NB4 (cell line): ENCODE measurements at places on chromosomes 4 and X.

DNA sequence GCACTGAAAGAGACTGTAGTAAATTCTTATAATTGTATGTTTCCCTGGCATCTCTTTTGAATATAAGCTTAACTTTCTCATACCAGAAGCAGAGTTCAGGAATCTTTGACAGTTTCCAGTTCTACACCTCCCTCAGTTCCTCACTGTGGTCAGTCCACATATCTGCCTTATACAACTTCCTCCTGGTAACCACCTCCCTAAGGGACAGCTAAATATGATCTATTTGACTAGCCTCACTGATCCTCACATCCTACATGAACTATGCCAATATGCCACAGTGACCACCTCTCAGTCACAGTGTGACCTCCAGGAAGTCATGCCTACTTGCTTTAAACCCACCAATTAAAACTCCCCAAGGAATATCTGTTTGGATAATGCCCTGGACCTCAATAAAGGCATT, 51.6 kb upstream of the HDAC8 start:
- DNase-seq: peak; percentile 15

GRCh38 chr4:68883870-68884269, 67.7 kb downstream of the UGT2A3 start:
- DNase-seq: no peak

DNA sequence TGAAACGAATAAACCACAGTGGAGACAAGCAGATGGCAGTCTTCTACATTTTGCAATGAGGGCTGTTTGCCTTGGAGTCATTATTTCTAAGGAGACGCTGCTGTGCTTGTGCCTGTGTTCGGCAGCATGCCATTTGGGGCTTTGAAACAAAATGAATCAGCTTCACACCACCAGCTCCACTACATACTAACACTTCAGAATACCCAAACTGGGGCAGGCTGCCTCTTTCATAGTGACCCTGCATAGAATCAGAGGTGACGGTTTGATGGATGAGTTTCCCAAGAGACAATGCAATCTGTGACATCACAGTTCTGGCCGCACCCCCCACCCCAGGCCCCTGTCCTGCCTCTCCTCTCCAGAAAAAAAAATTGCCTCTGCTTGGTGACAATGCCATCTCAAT, 57.1 kb upstream of the MID1 start:
- DNase-seq: no peak

GRCh38 chrX:21959362-21960051, 19.0 kb downstream of the SMS start:
- peak; percentile 50 for DNase-seq

DNA sequence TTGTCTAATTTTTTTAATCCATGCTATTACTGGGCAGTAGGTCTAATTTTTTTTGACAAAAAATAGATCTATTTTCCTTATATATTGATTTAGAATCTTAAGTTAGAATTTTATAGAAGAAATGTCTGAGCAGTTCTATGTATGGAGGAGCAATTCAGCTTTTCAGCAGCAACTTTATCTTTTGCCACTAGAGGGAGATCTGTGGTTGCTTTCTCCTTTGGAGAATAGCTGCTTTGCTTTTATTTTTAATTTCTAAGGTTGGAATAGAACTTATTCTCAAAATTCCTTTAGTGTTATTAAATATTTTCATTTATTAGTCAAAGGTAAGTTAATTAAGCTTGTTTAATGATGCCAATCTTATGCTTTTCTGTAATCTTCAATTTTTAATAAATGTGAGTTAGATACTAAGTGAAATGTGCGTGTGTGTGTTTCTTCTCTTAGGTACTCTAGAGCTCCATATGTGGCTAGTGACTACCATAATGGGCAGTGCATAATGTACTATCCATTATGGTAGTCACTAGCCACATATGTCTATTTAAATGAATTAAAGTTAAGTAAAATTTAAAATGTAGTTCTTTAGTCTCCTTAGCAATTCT, 29.3 kb downstream of the FAM199X start:
- DNase-seq: peak; percentile 13

DNA sequence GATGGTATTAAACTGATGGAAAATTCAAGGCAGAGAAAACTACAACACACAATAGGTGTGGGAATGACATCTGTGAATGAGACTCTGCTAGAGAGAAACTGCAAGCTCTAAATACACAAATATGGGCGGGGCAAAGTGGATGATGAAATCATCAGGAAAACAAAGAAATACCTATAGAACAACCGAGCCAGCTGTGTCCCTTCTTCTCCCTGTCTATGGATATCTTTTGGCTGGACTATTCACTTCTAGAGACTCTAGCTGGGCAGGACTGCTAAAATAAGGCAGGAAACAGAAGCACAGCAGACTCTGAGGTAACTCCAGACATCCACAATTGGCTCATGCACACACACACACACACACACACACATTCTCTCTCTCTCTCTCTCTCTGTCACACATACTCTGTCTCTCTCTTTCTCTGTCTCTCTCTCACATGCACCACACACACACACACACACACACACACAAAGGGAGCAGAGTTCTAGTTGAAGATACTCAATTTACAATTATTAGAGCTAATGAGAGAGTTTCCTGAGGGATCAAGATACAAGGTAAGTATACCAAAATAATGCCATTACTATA, 27.2 kb upstream of the EDNRA start:
- no peak for DNase-seq

GRCh38 chr4:43481526-43481925, 589.0 kb downstream of the GRXCR1 start:
- no peak for DNase-seq

DNA sequence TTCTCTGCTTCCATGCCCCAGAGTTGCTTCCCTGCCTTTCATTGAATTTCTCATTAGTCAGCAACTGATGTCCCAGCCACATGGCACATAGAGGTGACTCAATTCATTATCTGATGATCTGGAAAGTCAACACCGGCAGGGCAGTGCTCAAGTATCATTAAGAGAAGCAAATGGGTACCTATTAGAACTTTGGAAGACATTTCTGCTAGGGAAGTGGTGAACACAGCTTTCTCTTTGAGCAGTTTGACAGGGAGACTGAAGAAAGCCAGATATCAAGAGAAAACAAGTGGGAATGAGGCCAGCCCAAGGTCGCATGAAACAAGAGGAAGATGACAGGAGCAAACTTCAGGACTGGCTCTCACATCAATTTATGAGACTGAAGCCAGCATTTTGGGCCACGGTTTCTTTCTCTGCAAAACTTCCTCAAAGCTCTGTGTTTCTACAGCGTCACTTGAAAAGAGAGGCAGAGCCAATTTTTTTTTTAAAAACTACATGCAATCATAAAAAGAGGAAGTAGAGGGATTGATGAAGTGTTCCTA, 108.3 kb upstream of the RPS6KA3 start:
- DNase-seq: peak; percentile 62

DNA sequence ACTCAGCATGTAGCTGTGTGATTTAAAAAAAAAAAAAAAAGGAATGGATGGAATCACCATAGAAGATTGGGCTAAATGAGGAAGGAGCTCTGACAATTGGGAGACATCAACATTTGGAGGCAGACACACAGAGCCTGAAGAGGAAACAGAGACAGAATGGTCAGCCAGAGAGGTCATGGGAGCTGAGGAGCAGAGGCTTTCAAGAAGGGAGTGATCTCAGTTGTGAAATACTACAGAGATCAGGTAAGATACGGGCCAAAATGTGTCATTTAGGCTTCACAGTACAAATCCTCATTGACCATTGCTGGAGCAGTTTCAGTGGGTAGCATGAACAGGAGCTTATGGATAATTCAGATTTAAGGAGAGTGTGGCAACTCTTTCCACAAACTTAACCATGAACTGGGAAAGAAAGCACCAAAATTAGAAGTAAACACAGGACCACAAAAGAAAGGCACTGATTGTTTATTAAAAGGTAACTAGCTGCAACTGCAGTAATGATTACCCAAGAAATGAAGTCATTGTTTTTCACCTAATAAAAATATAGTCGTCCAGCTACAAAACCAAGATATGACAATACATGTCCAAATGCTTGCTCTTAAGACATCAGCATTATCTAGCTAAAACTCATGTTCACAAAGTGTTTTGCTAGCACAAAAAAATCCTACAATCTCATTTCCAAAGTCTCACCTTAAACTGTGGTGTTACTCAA, 203.2 kb downstream of the DHX15 start:
- DNase-seq: no peak

DNA sequence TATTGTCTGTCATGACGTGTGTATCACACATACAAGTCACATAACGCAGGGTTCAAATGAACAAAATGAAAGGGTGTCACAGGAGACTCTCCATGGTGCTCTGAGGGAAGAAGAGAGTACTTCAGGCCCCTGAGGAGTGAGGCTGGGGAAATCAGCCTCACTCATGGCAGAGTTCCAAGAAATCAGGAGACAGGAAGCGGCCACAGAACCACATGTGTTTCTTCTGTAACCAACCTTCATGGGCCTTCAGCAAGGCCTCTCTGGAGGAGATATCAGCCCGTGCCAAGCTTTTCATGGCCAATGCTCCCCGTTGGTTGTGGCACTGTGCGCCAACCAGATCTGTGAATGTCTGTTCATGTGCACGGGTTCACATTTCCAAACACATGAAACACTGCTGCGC, 76.0 kb downstream of the NAT8L start:
- DNase-seq: peak; percentile 62

GRCh38 chr4:53990641-53991040, 73.8 kb downstream of the CHIC2 start:
- no peak for DNase-seq

GRCh38 chr4:163621821-163622220, 127.3 kb downstream of the TMA16 start:
- no peak for DNase-seq

GRCh38 chrX:101774340-101774739, 114.7 kb upstream of the ARMCX2 start:
- DNase-seq: no peak

GRCh38 chr4:88230969-88231771, 53.2 kb downstream of the PPM1K start:
- DNase-seq: no peak

- DNase-seq: no peak
Observed at GRCh38 chr4:76981644-76982043, 32.1 kb downstream of the SEPTIN11 start.

GRCh38 chr4:67922697-67923096, 38.9 kb upstream of the TMPRSS11D start:
- no peak for DNase-seq

DNA sequence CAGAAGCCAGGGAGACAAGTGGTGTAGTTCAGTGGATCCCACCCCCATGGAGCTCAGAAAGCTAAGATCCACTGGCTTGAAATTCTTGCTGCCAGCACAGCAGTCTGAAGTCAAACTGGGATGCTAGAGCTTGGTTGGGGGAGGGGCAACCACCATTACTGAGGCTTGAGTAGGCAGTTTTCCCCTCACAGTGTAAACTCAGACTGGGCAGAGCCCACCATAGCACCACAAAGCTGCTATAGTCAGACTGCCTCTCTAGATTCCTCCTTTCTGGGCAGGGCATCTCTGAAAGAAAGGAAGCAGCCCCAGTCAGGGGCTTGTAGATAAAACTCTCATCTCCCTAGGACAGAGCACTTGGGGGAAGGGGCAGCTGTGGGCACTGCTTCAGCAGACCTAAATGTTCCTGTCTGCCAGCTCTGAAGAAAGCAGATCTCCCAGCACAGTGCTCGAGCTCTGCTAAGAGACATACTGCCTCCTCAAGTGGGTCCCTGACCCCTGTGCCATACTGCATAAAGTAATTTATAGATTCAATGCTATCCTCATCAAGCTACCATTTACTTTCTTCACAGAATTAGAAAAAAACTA, 163.2 kb downstream of the HHIP start:
- no peak for DNase-seq

DNA sequence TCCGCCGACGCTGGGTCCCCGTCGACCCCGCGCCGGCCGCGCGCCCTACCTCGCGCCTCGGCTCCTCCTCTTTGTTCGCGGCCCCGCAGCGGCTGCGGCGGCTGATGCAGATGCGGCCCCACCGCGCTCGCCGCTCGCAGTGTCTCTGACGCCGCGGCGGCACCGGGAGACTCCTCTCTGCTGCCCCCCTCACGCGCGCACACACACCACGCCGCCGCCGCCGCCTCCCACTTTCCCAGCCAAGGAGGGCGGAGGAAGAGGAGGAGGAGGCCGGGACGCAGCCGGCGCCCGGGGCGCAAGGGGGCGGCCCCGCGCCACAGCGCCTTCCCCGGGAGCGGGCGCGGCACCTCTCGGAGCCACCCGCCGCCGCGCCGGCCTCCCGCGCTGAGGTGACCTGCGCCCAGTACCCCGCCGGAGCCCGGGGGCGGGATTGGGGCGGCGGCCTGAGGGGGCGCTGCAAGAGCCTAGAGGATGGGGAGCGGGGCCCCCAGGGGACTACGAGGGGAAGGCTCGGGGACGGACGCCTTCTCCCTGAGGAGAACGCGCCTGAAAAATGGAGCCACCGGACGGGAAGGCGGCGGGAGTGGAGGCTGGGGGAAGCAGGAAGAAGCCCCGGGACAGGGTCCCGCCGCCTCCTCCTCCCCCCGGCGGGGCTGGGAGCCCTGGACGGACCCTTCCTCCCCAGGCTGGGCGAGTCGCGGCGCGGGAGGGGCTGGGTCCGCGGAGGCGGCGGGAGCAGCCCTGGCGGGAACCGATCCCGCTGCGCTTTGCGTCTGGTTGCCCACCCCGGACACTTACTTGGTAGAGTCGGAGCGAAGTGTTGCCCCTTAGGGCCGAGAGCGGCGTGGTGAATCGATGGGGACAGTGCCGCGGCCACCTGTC, at the start of gene SH3RF1:
TSS of gene SH3RF1 (minus strand) at position 147 of the 882 bp plus-strand sequence. CDS start 1,744 bp downstream, outside the sequence.
- peak; percentile 74 for DNase-seq

DNA sequence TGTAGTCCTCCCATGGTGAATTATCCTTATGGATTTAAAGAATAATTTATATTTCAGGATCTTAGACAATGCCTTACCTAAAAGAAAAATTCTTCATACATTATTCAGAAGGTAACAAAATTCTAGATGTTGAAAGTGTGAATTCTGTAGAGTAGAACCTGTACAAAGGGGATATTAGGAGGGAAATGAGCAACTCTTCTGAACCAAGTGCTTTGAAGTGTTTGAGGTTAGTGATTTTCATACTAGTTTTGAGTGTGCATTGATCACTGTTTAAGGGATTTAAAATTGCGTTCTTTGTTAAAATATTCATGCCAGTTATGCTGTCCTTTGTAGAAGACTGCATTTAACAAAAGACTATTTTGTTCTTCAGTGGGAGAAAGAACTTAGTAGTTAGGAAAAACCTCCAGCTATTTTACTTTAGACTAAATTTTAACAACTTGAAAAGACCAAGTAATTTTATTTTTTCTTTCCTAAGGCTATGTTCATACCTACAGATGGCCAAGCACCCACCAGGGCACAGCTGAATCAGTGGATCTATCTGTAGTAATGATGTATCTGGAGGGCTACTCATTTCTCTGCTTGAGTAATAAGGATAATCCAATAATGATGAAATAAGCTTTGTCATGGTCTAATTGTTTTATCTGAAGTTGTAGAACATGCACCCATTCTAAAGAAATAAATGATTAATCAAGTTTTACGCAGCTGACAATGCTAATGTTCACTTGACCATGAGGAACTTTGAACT, 134.3 kb upstream of the RPS6KA6 start:
- no peak for DNase-seq

DNA sequence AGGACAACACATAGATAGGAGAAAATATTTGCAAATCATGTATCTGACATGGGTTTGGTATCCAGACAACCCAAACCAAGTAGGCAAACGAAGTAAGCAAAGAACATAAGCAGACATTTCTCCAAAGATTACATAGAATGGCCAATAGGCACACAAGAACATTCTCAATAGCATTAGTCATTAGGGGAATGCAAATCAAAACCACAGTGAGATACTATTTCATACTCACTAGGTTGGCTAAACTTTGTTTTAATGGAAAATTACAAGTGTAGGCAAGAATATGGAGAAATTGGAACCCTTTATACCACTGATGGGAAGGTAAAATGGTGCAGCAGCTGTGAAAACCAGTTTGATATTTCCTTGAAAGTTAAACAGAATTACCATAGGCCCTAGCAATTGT, 74.7 kb downstream of the CHRNA9 start:
- DNase-seq: no peak

- DNase-seq: no peak
Observed at GRCh38 chr4:114577386-114577785, 21.2 kb upstream of the UGT8 start.
